Stimulated activated CD8-positive, alpha-beta memory T cell treated with anti-CD3 and anti-CD28 coated beads, Interleukin-2, amount 100 ng/mL, for 1 hour (primary cell): ENCODE measurements at places on chromosomes 3 and 15.
A peak's percentile ranks its signal among the peaks of the same experiment; 100 is the strongest.

GRCh38 chr3:112061152-112061551 lies 25.0 kb upstream of the C3orf52 start:
- no peak for DNase-seq

DNA sequence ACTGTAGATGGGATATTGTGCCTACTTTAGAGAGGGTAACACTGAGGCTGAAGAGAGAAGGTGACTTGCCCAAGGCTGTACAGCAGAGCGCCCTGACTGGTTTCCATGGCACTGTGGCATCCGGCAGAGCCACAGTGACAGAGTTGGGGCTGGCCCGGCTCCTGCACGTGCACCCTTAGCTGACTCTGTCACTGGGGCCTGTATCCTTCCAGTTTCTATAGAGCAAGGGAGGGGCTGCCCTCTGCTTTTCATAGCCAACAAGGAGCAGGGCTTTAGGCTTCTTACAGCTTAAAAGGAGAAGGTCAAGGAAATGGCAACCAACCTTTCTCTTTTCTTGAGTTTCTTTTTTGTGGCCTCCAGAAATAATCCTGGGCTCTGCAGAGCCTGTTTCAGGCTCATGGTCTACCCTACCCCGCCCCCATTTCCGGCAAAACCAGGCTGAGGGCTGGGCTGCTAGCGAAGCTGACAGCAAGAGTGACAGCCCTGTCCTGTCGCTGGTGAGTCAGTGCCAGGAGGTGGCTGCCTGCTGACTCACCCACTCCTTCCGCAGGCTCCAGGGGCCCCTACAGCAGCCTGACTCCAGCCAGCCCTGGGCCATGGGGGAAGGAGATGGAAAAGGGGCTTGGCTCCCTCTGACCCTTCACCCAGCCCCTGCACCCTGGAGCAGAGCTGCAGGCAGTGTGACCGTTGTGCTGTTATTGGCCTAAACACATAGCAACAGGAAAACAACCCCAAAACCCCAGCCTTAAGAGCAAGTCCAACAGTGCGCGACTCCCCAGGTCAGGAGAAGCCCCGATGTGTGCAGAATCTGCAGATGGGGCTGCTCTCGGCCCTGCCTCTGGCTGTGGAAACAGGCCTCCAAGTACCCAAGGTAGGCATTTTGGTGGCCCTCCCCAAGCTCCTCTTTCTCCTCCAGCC lies 29.8 kb downstream of the SLC6A6 start:
- peak; percentile 89 for DNase-seq

GRCh38 chr3:9890249-9891071 lies at the start of gene JAGN1:
Gene JAGN1 (plus strand): TSS chr3:9890610. CDS start chr3:9890723, 113 bp downstream.
- peak; percentile 85 for DNase-seq

DNA sequence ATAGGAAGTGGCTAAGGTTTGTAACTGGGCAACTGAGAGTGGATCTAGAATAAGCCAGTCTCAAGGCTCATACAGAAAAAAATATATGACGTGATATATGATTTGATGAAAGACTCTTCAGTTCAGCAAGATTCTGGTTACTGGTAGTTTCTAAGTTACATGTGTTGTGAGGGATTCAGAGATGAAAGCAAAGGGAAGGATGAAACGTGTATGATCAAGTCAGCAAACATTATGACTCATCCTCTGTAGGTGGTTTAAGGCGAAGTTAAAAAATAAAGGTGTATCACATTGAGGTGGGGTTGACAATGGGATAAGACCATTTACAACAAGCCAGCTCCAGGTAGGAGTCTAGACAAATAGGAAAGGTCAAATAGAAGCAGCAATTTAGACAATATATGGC lies 16.2 kb downstream of the TERC start:
- DNase-seq, result no peak

DNA sequence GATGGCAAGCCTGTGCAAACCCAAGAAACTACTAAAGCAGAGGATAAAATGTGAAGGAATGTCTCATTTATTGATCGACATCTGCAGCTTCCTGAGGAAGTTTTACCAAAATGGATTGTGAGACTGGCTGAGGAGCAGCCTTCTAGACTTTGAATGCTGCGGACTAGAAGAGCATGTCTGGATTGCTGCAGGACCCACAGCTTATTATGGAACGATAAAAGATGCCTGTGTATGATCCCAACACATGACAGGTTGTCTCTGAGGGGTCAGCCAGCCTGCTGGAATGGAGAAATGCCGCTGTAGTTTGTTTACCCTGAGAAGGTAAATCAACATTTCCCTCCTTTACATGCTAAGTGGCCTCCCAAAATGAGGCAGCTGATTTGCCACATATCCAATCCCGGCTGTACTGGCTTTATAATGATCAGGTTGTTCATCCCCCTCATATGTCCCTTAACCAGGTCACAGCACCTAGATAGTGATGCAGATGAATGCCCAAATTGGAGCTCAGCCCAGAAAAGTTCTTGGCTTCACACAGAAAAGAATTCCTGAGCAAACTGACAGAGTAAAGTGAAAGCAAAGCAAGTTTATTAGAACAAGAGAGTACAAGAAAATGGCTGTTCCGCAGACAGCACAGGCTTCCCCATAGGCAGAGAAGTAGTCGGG lies 63.9 kb downstream of the IL12A start:
- DNase-seq, result no peak

GRCh38 chr3:154176036-154176435 lies 54.8 kb downstream of the ARHGEF26 start:
- DNase-seq, result no peak

GRCh38 chr3:16298891-16299290 lies 33.9 kb downstream of the OXNAD1 start:
- no peak for DNase-seq
